ENCODE measurements at places on chromosomes 1 and 21. TPM values are rescaled to one million over a fixed set of nuclear protein-coding genes. Genes with fewer than 3 reads are reported as not detected.

- H3K4me1 ChIP-seq, result peaks cover 3% of the 10 kb centered on the region
- H3K36me3 ChIP-seq, result no peaks in the 10 kb centered on the region
- no peak overlapping the region for H3K27ac ChIP-seq
Observed at GRCh38 chr1:60664086-60664625, 418.2 kb upstream of the NFIA start.

DNA sequence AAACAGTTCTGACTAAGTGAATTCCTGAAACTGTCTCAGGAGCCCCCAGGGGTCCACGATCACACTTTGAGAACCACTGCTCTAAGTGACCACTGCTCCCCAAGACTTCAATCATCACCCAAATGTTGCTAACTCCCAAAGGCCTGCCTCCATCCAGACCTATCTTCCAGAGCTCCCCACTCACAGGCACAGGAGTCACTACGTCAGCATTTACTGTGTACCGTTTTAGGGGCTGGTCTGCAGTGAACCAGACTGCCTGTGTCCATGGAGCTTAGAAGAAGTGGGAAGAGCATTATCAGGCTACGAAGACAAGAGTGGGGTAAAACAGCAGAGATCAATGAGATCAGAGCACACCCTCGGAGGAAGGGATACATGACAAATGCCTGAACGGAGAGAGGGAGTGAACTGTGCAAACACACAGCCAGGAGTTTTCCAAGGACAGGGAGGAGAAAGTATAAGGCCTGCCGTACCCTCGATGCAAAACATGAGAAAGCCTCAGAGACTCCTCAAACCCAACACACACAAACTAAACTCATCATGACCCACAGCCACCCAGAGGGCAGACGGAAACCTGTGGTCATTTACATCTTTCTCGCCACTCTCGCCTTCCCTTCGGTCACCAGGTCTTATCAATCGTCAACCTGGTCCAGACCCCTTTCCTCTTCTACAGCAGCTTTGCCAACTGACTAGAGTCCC is 10.1 kb downstream of the GNB1 start:
- H3K36me3 ChIP-seq, result peaks cover 16% of the 10 kb centered on the region
- no peaks in the 10 kb centered on the region for H3K27me3 ChIP-seq
- no peak overlapping the region for H3K27ac ChIP-seq
- peaks cover 15% of the 10 kb centered on the region for H3K4me1 ChIP-seq
- DNase-seq, result no peak

DNA sequence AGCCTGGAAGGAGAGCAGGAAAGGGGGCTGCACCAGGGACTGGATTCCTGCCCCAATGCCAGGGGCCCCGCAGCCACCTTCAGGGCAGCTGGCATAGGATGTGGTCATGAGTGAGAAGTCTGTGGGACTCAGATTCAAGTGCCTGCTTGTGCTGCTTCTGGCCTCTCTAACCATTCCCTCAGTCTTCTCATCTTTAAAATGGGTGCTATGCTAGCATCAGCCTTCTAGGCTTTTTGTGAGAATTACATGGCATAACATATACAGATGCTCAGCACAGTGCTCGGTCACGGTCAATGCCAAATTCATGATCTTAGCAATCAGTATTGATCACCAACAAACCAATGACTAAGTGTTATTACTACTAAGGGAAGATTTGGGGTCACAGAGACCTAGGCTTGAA is 23.5 kb downstream of the TRIM62 start:
- no peak overlapping the region for H3K4me3 ChIP-seq
- no peak overlapping the region for H3K27ac ChIP-seq
- no peak for DNase-seq
- H3K4me1 ChIP-seq, result peaks cover 36% of the 10 kb centered on the region
- H3K27me3 ChIP-seq, result no peaks in the 10 kb centered on the region

- DNase-seq, result no peak
- no peaks in the 10 kb centered on the region for H3K4me1 ChIP-seq
- H3K4me3 ChIP-seq, result no peak overlapping the region
- H3K27me3 ChIP-seq, result no peaks in the 10 kb centered on the region
Observed at GRCh38 chr1:88698140-88698539, 14.1 kb downstream of the PKN2 start.

- peaks cover 88% of the 10 kb centered on the region for H3K4me1 ChIP-seq
- H3K4me3 ChIP-seq, result peak overlapping the region; percentile 68
- no peak for DNase-seq
- H3K36me3 ChIP-seq, result peaks cover 9% of the 10 kb centered on the region
- peak overlapping the region; percentile 85 for H3K27ac ChIP-seq
Observed at GRCh38 chr1:155003766-155004351, 1.3 kb downstream of the ZBTB7B start.

GRCh38 chr1:108149796-108150467 is 50.2 kb downstream of the SLC25A24 start:
- H3K27ac ChIP-seq, result no peak overlapping the region
- H3K4me1 ChIP-seq, result no peaks in the 10 kb centered on the region
- no peak for DNase-seq
- H3K4me3 ChIP-seq, result no peak overlapping the region
- no peaks in the 10 kb centered on the region for H3K27me3 ChIP-seq
- H3K36me3 ChIP-seq, result peaks cover 8% of the 10 kb centered on the region

- no peaks in the 10 kb centered on the region for H3K36me3 ChIP-seq
- peaks cover 12% of the 10 kb centered on the region for H3K4me1 ChIP-seq
- DNase-seq, result no peak
- H3K27ac ChIP-seq, result no peak overlapping the region
Observed at GRCh38 chr1:201760516-201760915, 68.4 kb upstream of the IPO9 start.

DNA sequence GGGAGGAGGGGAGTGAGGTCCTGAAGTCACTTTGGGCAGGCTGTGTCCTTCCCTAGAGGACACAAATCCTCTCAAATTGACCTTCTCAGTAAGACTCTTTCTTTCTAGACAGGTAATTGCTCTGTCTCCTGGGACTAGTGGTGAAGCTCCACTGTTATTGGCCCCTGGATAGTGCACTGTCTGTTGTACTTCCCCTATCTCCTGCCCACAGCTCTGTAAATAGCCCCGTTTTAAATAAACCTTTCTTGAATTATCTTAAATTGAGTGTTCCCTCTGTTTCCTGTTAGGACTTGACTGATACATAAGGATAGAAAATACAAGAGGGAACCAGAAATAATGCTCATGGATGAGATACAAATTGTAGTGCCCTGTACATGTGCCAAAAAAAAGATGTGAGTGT is 229.5 kb upstream of the USP24 start:
- no peak for DNase-seq
- no peaks in the 10 kb centered on the region for H3K36me3 ChIP-seq
- no peak overlapping the region for H3K4me3 ChIP-seq

- no peak for DNase-seq
- no peak overlapping the region for H3K4me3 ChIP-seq
- no peaks in the 10 kb centered on the region for H3K36me3 ChIP-seq
Observed at GRCh38 chr1:205484985-205485967, 19.2 kb upstream of the CDK18 start.

- H3K27me3 ChIP-seq, result no peaks in the 10 kb centered on the region
- H3K36me3 ChIP-seq, result peaks cover under 1% of the 10 kb centered on the region
- H3K27ac ChIP-seq, result no peak overlapping the region
- DNase-seq, result no peak
- H3K4me1 ChIP-seq, result no peaks in the 10 kb centered on the region
Observed at GRCh38 chr1:214537219-214537618, 14.2 kb downstream of the PTPN14 start.

DNA sequence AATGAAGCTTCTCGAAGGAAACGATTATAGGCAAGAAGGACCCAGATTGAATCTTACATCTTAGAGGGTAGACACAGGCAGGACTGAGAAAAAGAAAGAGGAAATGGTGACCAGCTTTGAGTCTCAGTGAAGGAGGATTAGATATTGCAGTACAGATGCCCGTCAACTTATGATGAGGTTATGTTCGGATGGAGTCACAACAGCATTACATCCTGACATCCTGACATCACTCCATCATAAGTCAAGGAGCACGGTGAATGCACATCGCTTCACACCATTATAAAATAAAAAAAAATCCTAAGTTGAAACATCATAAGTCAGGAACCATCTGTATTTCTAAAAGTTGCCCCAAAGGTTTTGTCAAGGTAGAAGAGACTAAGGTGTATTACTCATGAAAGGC is 312.3 kb upstream of the PLXNA2 start:
- no peak overlapping the region for H3K27ac ChIP-seq
- H3K4me3 ChIP-seq, result no peak overlapping the region
- H3K36me3 ChIP-seq, result no peaks in the 10 kb centered on the region
- DNase-seq, result no peak
- no peaks in the 10 kb centered on the region for H3K4me1 ChIP-seq

- H3K27ac ChIP-seq, result no peak overlapping the region
- H3K4me1 ChIP-seq, result peaks cover 5% of the 10 kb centered on the region
- no peaks in the 10 kb centered on the region for H3K27me3 ChIP-seq
- no peak for DNase-seq
Observed at GRCh38 chr1:39776400-39776713, 5.2 kb upstream of the OXCT2 start.

DNA sequence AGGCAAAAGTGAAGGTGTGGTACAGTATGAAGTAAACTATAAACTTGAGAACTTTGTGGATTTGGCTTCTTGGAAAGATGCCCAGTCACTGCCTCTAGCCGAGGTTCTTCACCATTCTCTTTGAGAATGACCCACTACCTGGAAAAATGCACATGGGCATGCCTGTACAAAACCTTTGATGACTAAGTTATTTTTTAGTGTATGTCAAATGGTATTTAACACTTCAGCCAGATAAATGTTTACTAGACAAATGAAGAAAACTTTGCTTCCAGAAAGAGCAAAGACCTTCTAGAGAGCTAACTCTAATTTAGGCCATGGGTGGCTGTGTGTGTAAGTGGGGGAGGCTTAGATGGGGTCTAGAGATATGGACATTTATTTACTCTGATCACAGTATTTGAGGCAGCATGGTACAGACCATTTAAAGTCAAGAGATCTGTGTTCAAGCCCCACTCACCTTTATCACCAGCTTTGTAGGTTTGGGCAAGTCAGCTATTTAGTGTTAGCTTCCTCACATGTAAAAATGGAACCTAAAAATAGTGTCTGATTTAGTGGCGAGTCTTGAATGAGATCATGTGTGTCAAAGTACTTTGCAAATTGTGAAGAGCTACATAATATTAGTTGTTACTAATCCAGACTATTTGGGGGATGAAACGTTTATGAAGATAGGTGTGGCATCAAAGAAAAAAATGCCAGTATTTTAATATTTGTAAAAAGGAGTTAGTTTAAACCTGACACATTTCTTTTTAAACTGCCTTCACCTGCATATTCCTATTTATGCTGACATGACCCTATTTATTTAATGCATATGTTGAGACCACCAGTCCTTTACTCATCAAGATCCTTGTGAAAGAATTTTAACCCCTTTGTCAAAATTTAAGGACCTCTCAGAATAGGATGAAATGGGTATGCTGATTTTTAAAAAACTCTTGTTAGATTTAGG is 20.2 kb downstream of the NFYC start:
- H3K4me1 ChIP-seq, result no peaks in the 10 kb centered on the region
- H3K4me3 ChIP-seq, result peak overlapping the region; percentile 9
- peak overlapping the region; percentile 6 for H3K27ac ChIP-seq
- H3K27me3 ChIP-seq, result no peaks in the 10 kb centered on the region
- DNase-seq, result no peak
- no peaks in the 10 kb centered on the region for H3K36me3 ChIP-seq

DNA sequence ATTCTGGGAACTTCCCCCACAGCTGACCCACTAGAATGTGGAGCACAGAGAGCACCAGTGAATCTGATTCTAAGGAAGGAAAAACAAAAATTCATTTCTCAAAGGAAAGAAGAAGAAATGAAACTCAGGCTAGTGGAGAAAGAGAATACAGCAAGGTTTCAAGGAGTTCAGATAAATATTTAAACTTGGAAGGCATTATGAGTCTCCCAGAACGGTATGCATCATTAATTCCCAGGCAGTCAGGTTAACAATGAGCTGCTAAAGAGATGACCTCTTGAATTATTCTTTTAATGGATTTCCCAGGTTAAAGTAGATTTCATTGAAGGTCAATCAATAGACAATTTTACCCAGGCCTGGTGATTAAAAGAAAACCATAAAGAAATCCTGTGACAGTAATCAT is 103.6 kb upstream of the KAZN start:
- H3K4me1 ChIP-seq, result peaks cover 11% of the 10 kb centered on the region
- no peak overlapping the region for H3K4me3 ChIP-seq
- no peak for DNase-seq
- no peaks in the 10 kb centered on the region for H3K36me3 ChIP-seq
- no peak overlapping the region for H3K27ac ChIP-seq

- H3K27me3 ChIP-seq, result no peaks in the 10 kb centered on the region
- no peak for DNase-seq
- peak overlapping the region; percentile 85 for H3K27ac ChIP-seq
- no peaks in the 10 kb centered on the region for H3K36me3 ChIP-seq
- H3K4me1 ChIP-seq, result peaks cover 4% of the 10 kb centered on the region
Observed at GRCh38 chr21:16073586-16073985, 343.8 kb downstream of the USP25 start.

DNA sequence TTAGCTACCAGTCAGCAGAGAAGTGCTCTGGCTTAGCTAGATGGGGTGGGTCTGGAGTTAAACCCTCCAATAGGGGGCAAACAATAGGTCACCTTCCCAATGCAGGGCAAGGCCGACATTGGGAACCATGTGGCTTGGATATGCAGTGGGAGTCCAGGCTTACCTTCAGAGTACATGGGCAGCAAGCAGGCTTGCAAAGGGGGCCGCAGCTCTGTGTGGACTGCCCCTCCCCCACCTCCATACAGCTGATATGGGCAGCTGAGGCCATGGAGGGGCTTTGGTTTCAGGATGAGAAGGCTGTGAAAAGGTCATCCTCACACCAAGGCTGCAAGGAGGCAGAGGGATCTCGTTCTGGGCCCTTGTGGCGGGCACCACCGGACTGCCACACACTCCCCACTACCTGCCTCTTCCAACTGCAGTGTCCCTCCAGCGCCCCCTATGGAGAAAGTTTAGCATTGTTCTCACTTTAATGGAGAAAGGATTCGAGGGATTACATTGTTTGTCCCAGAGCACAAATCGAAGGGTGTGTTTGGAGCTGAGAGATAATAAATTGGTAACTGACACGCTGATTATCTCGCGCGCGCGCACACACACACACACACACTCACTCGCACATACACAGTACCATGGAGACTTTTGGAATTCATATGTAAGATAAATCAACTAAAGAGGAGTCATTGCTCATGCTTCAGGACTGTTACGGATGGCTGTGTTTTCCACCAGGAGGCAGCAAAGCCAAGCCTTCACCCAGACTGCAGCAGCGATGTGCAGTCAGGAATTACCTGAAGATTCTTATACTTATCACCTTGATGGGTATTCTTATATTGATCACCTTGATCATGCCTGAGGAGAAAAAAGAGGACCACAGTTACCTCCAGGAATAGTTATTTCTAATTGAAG is 7.0 kb upstream of the SMCP start:
- no peak overlapping the region for H3K27ac ChIP-seq
- peak; percentile 28 for DNase-seq
- H3K4me1 ChIP-seq, result no peaks in the 10 kb centered on the region
- no peaks in the 10 kb centered on the region for H3K36me3 ChIP-seq

DNA sequence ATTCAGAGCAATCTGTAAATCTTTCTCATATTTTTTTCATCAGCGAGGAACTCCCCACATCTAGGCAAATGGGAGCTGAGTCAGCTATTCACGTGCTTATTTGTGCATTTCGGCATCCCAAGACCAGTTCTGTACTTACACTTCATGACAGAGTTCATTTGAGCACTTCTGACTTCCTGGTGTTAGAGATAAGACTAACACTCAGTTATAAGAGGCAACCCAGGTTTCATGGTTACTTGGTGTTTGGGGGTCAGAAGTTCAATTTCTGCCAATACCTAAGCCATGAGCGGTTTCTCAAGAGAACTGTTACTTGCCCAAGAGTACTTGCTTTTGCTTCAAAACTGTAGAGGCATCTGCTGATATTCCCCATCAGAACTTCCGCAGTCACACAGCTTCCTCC is 24.1 kb upstream of the DESI2 start:
- H3K4me1 ChIP-seq, result no peaks in the 10 kb centered on the region
- no peaks in the 10 kb centered on the region for H3K36me3 ChIP-seq
- H3K27ac ChIP-seq, result no peak overlapping the region
- H3K4me3 ChIP-seq, result no peak overlapping the region
- H3K27me3 ChIP-seq, result no peaks in the 10 kb centered on the region

F5 gene
- 8.4 TPM for total RNA-seq

ACTA1 gene
- 1.7 TPM for total RNA-seq

WNT3A gene
- total RNA-seq, result not detected

CLCA4 gene
- total RNA-seq, result 0.17 TPM

Data from spinal cord (tissue), 10 donors.